ENCODE measurements at places on chromosomes 5 and 9.

DNA sequence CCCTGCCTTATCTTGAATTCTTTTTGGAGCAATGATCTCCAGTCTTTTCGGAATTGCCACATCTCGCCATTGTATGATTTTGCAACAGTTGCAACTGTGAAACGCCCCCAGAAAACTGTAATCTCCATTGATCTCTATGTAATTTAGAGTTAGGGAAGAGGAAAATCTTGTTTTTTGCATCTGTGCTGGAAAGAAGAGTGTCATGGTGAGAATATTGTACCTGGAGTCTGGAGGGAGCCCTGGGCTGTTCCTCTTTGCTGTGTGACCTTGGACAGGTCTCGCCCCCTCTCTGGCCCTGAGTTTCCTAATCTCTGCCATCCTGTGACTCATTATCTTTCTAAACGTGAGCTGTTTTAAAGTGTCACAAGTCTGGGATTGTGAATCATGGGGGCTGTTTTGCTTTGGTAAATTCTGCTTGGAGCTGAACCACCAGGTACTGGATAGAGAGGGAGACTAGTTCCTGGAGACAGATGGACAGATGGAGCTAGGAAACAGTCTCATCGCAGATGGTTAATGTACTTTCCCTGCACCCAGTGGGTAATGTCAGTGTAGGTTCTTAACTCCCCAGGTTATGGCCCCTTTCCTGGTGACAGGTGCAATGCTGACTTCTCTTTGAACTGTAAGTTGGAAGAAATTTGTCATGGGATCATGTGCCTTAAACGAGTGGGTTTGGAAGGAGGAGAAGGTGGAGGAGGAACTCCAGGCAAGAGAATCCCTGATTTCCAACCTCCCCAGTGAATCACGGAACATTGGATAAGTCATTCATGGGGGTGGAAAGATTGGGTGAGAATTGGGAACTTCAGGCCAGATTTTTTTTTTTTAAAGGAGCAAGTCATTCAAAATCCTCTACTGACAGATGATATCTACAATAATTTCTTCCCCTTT lies 19.6 kb downstream of the PPARGC1B start:
- DNase-seq = no peak

DNA sequence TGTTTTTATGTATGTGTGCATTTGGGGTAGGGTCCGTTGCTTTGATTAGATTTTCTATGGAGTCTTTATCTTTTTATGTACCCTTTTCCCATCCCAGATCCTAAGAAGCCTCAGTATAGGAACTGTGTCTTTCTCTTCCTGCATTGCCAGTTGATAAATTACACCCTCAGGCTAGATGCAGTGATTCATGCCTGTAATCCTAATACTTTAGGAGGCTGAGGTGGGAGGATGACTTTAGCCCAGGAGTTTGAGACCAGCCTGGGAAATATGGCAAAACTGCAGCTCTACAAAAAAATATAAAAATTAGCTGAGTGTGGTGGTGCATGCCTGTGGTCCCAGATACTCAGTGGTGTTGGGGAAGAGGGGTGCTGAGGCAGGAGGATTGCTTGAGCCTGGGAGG lies 40.2 kb downstream of the NLN start:
- DNase-seq = no peak

- no peak for DNase-seq
These were observed 334.6 kb downstream of the MED10 start for GRCh38 chr5:6043491-6044310.

DNA sequence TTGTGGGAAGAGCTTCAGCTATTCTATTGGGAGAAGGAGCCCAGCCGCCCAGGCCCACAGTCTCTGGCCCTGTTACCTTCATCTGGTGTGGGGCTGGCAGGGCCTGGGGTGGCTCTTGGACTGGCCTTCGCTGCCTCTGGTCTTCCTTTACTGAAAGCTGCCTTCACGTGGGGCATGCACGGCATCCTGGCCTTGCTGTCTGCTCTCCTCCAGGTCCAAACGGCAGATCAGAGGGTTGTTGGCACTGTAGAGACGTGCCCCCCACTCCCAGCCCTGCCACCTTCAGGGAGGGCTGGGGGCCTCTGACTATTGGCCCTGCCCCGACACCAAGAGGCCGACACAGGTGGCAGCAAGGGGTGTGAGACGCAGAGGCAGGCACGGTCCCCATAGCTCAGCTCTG lies 291.3 kb upstream of the IRX1 start:
- no peak for DNase-seq

DNA sequence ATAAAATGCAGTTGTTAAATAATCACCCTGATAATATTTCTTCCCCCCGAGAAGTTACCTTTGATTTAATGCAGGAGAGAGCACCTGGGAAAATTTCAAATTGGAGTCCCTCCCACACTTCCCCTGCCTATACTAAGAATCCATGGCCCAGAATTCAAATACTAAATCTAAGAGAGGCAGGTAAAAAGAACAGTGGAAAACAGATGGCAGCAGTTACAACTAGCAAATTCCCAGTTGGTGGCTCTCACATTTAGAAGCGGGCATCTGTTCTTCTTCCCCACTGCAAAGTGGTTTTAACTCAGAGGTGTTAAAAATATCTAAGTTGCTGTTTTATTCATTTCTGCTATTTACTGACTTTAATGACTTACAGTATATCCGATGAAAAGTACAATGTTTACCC lies 210.4 kb upstream of the ELAVL2 start:
- no peak for DNase-seq

DNA sequence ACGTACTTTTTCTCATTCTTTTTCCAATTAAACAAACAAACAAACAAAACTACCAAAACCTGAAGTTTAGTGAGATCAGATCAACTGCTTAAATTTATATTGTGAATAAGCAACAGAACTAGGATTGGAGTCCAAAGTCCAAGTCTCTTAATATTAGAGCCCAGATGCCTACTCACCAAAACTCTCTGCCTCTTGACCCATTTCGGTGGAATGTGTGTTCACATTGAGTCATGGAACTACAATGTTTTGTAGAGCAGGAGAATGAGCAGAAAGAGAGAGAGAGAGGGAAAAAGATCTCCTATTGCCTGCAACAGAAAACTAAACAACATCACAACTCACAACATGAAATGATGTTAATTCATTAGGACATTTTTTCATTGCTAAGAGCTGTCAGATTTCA lies 751.1 kb downstream of the TLR4 start:
- DNase-seq = no peak

DNA sequence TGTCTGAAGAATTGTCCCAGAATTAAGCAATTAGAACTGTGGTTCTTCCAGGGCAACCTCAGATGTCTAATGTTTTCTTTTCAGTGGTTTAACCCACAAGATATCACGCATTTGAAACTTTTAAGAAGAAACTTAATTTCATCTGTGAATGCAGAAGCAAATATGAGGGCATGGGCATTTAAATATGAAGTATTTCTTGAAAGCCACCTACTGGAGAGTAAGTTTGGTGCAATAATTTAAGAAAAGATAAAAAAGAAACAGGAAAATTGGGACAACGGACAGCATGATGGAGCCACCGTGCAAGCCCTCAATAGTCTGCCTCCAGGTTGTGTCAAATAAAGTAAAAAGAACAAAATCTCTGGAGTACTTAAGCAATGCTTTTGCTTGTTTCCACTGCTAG lies 1.2 kb upstream of the CAPSL start:
- DNase-seq = no peak

- no peak for DNase-seq
These were observed 32.3 kb downstream of the PRRX2 start for GRCh38 chr9:129697656-129698253.

DNA sequence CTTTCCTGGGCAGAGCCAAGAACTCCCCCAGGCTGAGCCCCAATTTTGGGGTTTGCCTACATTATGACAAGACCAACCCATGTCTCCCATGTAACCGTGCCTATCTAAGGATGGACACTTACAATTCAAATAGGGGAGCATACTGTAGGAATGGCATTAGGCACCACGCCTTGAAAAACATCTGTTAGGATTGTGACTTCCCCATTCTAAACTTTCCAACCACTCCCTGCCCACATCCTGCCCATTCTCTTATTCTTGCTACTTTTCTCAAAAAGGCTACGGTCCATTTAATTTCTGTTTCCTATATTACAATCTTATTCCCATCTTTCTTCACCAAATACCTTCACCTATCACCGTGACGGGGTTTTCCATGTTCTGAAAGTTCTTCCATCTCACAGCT lies 99.2 kb downstream of the LPAR1 start:
- no peak for DNase-seq

DNA sequence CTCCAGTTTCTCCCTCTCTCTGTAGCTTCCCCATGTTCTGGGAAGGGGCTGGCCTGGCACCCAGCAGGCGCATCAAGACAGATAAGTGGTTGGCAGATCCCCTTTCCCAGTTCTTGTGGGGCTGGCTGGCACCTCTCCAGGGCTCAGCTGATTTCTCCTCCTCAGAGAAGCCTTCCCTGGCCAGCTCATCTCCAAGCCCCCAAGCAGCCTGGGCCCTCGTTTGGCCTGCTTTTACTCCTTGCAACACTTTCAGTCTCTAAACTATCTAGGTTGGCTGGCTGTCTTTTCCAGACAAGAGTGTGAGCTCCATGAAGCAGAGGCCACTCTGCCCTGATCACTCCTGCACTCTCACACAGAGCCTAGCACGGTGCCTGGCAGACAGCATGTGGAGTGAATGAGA lies 13.5 kb downstream of the MACROH2A1 start:
- no peak for DNase-seq

GRCh38 chr5:78503958-78504653 lies 143.7 kb downstream of the SCAMP1 start:
- DNase-seq = no peak

DNA sequence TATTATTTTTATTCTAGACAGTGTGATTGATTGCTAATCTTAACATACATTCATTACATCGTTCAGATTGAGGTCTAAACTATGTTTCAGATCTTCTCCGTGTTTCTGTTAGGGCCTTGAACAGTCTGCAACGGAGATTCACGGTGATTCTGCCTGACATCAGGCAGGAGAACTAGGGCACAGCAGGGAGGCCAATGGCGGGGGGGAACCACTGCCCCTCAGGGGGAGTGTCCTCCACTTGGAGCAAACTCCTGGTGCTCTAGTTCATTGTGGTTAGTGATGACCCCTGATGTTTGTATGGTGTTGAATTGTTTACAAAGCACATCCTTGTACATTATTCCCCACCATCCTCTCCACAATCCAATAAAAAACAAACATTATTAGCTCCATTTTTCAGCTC lies 173.5 kb downstream of the ZNF608 start:
- DNase-seq = no peak

DNA sequence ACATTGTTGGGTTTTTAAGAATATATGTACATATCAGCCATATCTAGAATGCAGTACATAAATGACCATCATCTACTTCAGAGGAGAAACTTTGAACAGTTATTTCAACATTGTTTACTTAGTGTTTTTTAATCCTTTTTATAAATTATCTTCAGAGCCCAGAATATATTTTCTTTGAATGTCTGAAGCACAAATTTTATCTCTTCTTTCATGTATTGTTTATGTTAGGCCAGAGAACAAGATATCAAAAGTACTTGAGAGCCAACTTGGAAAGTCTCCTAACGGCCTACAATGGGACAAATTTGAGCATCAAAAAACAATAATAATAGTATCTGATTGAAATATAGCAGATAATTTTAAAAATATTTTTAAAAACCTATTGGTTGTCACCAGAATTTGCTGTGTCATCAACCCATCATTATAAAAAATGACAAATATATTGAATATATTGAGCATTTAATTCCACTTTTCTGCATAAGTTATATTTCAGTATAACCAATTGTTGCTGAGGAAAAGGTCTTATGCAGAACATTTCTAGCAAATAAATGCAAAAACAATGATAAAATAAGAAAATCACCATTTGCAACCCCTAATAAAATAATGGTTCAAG lies 67.5 kb upstream of the CCNG1 start:
- DNase-seq = no peak

GRCh38 chr5:181107699-181108098 lies 23.3 kb downstream of the OR2V1 start:
- DNase-seq = no peak

DNA sequence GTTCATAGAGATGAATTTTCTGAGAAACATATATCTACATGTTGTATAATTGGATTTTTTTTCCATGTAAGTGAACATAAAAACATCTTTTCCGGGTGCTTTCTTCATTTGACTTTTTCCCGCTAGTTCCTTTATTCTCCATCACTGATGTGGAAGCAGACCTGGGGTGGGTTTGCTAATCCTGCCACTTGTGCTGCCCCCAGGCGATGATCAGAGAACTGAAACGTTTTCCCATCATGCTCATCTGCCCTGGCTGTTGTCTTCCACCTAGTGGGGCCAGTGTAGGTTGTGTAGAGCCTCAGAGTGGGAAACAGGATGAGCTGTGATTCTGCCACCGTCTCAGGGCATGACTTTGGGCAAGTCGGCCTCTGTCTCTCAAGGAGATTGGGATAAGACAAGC lies 34.2 kb upstream of the TGFBR1 start:
- no peak for DNase-seq

DNA sequence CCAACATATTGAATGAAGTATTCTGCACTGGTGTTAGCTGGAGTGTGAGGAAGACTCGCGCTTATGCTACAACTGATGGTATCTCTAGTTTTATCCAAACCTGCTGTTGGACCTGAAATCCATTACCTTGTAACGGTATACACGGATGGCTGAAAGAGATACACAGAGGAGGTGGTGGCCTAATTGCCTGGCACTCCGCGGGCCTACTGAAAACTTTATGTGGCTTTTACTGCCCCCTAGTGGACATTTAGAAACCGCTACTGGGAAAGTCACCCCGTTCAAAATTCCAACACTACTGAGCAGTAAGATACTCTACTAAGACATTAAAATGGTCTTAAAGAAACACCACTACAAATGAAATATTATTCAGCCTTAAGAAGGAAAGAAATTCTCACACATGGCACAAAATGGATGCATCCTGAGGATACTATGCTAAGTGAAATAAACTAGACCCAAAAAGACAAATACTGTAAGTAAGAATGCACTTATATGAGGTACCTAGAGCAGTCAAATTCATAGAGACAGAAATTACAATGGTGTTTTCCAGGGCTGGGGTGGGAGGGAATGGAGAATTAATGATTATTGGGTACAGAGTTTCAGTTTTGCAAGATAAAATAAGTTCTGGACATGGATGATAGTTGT lies 100.4 kb downstream of the TTLL11 start:
- peak; percentile 72 for DNase-seq

DNA sequence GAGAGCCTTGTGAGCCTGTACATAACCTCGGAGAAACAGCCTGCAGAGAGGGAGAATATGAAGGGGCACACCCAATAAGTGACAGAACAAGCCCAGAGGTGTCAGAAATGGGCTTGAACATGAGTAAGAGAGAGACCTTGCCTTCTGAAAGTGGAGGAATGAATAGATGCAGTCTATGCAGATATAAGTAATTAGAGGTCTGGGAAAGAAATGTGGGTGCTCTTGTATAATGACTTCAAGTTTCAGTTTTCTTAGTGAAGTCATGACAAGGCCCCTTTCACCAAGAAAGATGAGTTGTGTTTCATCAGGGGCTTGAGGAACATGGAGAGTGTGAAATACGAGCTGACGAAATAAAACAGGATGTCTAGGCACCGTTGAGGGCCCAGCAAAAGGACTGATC lies 15.1 kb downstream of the GRAMD2B start:
- no peak for DNase-seq
